ENCODE measurements at places on chromosomes 12 and 14.

GRCh38 chr12:99067171-99067785 is 422.2 kb downstream of the APAF1 start:
- no peak for DNase-seq

- no peak for DNase-seq
These were observed 7.8 kb downstream of the PGF start for GRCh38 chr14:74947353-74948227.

- no peak for DNase-seq
These were observed 12.2 kb downstream of the LLPH start for GRCh38 chr12:66118240-66118891.

DNA sequence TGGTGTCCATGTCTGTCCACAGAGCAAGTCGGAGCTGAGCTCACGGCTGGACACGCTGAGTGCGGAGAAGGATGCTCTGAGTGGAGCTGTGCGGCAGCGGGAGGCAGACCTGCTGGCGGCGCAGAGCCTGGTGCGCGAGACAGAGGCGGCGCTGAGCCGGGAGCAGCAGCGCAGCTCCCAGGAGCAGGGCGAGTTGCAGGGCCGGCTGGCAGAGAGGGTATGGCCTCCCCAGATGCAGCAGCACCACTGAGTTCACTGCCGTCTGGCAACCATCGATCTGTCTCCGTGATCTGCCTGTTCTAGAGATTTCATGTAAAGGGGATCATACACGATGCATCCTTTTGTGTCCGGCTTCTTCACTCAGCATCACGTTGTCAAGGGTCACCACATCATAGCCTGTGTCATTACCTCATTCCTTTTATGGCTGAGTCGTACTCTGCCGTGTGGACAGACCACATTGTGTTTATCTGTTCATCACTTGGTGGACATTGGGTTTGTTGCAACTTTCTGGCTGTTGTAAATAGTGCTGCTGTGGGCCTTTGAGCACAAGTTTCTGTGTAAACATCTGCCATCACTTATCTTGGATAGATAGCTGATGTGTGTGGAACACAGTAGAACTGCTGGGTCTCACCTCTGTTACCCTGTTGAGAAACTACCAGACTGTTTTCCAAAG is 21.9 kb downstream of the HIP1R start:
- DNase-seq = no peak

GRCh38 chr14:64594438-64594837 is 44.7 kb downstream of the PPP1R36 start:
- no peak for DNase-seq

- no peak for DNase-seq
These were observed 26.9 kb downstream of the LMO3 start for GRCh38 chr12:16579041-16579440.

DNA sequence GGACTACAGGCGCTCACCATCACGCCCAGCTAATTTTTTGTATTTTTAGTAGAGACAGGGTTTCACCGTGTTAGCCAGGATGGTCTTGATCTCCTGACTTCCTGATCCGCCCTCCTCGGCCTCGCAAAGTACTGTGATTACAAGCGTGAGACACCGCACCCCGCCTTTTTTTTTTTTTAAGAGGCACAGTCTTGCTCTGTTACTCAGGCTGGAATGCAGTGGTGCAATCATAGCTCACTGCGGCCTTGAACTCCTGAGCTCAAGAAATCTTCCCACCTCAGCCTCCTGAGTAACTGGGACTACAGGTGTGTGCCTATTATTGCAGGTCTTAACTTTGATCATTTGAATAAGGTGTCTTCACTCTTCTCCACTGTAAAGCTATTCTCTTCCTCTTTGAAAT is 5.3 kb upstream of the GLTP start:
- DNase-seq = no peak

- no peak for DNase-seq
These were observed 13.1 kb downstream of the METAP2 start for GRCh38 chr12:95487024-95487423.

Data from astrocyte of the spinal cord (primary cell).